ENCODE measurements at places on chromosomes 3 and 15.

GRCh38 chr3:57557085-57557537, 1.0 kb downstream of the PDE12 start:
- DNase-seq = no peak

DNA sequence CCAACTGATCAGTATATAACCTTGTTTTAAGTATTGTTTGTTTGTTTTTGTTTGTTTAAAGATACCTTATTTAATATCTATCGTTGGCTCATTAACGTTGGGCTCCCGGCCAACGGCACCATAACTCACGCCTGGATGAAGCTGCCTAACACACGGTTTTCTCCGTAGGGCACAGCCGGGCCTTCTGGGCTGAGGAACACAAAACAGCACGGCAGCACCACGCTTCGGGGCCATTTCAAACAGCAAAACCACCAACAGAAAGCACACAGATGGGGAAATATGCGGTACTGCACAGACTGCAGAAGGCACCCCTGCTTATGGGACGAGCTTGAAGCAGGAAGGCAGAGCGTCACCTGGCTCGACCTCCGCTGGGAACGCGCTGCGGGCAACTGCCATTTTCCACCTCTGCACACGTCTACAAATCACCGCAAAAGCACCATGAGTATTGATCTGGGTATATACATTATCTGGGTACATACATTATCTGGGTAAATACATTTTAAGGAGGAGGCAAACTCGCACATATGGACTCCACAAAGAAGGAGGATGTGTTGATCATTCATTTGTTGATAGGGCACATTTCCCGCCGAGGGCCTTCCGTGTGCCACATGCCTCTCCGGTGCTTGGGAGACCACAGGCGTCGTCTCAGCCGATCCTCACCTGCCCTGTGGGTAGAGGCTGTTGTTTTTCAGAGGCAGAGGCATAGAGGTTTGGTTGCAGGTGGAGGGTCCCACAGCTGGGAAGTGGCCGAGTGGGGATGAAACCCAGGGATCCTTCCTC, 123.7 kb upstream of the ATP2B2 start:
- no peak for DNase-seq

DNA sequence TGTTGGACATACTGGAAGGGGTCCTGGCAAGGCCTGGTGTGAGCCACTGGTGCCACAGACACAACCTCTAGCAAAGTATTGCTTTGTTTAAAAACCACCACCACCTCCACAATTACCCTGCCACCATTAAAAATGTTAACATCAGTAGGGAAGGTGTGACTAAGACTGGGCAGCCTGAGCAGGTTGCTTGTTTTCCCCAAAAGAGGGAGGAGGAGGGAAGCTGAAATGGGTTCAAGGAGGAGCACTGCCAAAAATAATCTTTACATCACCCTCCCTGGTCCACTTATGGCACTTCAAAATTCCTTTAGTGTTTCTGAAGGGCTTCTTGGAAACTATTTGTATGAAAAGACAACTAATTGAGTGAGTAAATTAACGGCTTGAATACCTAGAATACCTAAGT, 99.8 kb upstream of the FGF7 start:
- DNase-seq = no peak

GRCh38 chr15:78090422-78091063, 1.8 kb upstream of the SH2D7 start:
- no peak for DNase-seq

GRCh38 chr3:14672588-14672987, 2.4 kb upstream of the C3orf20 start:
- no peak for DNase-seq

- no peak for DNase-seq
These were observed 105.2 kb downstream of the RPLP1 start for GRCh38 chr15:69557707-69558409.

- DNase-seq = no peak
These were observed 20.4 kb downstream of the ISG20 start for GRCh38 chr15:88658972-88659931.

DNA sequence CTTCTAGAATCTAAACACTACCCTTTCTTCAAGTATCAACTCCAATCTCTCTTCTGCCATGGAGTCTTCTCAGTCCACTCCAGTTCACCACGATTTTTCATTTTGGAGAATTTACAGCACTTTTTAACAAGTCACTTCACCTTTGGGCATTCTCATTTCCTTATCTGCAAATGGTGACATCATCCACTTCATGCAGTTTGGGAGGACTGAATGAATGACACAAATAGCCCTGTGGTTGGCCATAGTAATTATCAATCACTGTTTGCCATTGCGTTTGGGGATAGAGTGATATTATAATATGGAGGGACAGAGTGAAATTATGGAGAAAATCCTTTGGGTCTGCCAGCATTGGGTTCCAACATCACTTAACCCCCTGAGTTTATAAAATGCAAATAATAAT, 38.0 kb upstream of the TM4SF1 start:
- no peak for DNase-seq

DNA sequence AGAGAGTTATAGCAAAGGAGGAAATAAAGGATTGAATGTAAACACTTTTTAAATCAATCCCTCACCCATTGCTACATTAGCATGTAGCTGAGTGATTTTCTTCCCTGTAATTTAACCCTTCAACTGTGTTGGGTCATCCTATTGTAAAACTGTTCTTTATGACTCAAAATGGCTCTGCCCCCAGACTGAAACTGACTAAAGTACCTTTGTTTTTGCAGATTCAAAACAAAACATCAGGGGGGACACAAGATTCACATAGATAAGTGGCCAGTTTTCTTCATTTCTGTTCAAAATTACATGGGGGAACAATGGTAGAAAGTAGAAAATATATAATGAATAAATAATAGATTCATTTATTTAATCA, 268.4 kb downstream of the IGSF11 start:
- no peak for DNase-seq

- no peak for DNase-seq
These were observed 12.9 kb downstream of the IDH3A start for GRCh38 chr15:78162038-78162437.

DNA sequence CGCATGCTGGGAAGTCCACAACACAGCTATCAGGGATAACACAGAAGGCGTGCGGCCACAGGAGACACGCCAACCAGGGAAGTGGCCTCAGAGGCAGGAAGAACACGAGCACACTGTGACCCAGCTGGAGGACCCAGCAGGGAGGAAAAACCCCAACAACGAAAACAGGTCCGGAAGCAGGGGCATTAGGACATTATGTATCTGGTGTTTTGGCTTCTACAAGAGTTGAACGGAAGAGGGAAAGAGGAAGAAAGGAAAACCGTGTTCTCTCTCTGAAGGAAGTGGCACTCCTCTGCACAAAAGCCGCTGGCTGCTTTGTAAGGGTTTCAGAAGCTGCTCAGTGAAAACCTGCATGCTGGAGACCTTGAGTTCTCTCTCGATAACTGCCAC, 61.8 kb downstream of the HACD2 start:
- DNase-seq = no peak

DNA sequence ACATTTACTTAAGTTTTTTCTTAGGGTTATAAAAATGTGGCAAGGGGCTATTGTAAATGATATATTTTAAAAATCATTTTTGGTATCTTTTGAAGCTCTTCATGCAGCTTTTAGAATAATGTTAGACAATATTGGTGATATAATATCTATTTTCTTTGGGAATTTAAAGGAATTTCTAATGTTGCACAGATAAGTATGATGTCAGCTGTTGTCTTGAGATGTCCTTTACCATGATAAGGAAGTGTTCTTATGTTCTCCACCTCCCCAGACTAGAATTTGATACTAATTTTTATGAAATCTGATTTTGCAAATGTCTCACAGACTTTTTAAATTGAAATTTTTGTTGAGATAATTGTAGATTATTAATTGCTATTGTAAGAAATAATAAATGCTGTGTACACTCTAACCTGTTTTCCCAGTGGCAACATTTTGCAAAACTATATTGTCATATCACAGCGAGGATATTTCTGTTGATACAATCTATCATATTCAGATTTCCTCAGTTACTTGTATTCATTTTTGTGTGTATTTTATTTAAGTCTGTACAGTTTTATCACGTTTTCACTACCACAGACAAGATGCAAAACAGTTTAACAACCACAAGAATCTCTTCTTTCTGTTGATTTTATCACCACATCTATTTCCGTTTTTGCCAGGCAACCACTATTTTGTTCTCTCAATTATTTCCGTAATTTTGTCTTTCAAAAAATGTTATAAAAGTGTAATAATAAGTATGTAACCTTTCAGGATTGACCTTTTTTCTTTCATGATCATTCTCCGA, 55.4 kb downstream of the SPRED1 start:
- DNase-seq = no peak

DNA sequence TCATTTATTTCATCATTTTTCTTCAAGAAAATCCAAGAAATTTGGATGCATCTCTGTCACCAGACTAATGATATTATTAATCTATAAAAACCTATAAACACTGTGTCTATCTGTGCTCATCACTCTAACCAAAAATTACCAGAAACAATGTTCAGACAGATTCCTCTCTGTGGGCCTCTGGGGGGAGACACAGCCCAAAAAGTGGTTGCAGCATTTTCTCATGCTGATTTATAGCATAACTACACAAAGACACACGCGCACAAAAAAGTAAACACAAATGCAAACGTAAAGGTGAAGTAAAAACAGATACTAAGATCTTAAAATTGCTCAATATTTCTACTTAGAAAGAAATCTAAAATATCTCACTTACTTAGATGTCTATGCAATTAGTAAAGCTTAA, 976.0 kb downstream of the GBE1 start:
- DNase-seq = no peak

GRCh38 chr3:30112411-30112810, 494.0 kb upstream of the TGFBR2 start:
- no peak for DNase-seq

GRCh38 chr3:156642750-156643728, 31.4 kb upstream of the TIPARP start:
- DNase-seq = no peak

DNA sequence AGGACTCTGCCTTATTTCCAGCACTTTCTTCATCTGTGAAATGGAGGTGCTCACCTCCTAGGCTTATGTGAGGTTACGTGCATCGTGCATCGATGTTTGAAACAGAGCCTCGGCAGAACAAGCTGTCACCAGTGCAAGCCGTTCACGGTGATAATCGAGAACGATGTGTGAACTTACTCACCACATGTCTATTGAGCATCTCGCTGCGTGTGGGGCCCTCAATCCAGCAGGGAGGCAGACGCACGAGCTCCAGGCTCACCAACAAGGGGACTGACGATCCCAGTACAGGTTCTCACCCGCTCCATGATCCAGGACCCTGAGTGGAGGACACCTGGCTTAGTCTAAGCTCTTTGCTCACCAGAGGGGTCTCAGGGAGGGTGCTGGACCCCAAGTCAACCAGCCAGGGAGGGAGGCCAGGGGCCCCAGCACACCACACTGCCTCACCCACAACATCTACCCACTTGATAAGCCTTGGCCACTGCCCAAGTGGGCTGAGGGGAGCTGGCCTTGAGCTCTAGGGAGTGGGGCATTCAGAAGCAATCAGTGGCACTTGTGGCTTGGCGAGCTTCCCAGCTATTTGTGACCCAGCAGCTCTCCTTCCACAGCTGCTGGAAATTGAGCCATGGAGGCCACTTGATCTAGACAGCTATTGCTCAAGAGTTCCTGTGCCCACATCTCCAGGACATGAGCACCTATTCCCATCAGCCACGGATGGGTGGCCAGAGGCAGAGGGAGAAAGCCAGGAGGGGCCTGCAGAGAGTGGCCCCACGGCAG, 34.4 kb upstream of the SLC6A1 start:
- peak; percentile 26 for DNase-seq

GRCh38 chr3:137693791-137694190, 70.3 kb upstream of the SOX14 start:
- no peak for DNase-seq

- no peak for DNase-seq
These were observed 121.1 kb downstream of the CLSTN2 start for GRCh38 chr3:140056047-140056446.

GRCh38 chr3:151410891-151411559, 26.5 kb upstream of the P2RY12 start:
- DNase-seq = no peak

GRCh38 chr15:62054979-62055378, 5.3 kb downstream of the VPS13C start:
- DNase-seq = no peak

DNA sequence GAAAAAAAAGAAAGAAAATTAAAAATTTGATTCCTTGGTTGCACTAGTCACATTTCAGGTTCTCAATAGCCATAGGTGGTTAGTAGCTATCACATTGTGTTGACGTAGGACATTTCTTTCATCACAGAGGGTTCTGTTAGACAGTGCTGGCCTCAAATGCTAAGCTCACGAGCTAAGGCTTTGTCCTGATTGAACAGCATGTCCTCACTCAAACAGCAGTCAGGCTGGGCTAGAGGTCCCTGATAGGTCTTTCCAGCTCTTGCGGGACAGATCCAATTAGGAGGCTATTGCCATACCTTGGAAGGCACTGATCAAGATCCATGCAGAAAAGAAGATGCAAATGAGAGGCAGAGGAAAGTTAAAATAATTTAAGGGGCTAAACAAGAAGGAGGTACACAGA, 85.9 kb upstream of the HACD2 start:
- DNase-seq = no peak
